ENCODE measurements at places on chromosomes 4 and X.

- no peak for DNase-seq
Observed at GRCh38 chrX:85619962-85620361, 240.5 kb upstream of the POF1B start.

- DNase-seq, result no peak
Observed at GRCh38 chr4:57911203-57911602, 801.0 kb upstream of the IGFBP7 start.

DNA sequence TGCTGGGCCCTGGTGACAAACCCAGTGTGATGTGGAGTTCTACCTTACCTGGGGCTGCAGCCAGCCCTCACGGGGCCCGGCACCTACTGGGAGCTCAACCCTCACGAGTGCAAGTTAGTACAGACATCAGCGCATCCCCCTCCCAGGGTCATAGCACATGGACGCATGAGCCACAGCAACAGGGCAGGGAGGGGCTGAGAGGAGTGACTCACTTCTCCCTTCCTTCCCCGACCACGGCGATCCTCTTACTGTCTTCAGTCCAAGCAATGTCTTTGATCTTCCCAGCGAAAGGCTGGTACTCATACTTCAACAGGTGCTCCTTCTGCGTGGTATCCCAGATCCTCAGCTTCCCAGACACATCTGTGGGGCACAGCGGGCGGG lies 17.8 kb downstream of the WDR1 start:
- DNase-seq, result no peak

GRCh38 chrX:16745659-16746058 lies 26.2 kb downstream of the SYAP1 start:
- no peak for DNase-seq

DNA sequence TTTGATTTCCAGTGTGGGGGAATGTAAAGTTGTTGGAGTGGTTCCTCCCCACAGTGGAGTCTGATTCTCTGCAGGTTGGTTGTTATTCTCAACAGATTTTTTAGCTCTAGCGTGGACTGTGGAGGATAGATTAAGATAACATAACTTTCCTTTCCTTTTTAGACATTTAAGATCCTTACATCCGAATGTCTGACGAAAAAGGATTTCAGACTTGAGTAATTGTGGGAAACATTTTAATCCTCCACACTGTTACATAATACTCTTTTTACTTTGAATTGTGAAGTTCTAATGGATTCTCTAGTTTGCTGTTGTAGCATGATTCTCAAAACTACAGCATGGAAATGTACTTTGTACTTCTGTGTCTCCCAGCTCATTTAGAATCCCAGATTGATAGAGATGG lies 107.8 kb downstream of the ARHGAP10 start:
- DNase-seq, result no peak

GRCh38 chr4:149370785-149371420 lies 444.7 kb downstream of the IQCM start:
- no peak for DNase-seq

DNA sequence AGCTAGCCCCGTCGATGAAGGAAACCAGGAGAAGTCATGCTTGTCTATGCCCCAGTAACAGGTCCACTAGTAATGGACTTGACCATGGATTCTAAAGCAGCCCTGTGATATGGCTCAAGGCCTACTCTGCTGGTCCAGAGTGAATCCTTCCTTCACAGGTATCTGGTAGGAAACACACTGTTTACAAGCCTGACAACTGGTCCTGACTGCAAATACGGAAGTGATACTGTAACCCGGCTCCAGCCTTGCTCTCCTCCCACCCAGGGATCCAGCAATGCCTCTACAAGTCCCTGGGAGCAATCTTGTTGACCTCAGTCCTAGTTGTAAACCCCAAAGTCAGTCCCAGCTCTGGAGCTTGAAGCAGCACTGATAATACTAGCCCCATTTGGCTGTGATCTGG lies 239.2 kb upstream of the GRID2 start:
- DNase-seq, result no peak

All from stimulated activated CD8-positive, alpha-beta memory T cell treated with anti-CD3 and anti-CD28 coated beads, Interleukin-7, amount 100 ng/mL, for 48 hours (primary cell).